NCI-H1105 treated with DMSO at 0.1 percent for 48 hours (cell line): ENCODE measurements at places on chromosomes 12 and 14.

- no peak for DNase-seq
These were observed 57.6 kb downstream of the PRKAB1 start for GRCh38 chr12:119725523-119725922.

- no peak for DNase-seq
These were observed 41.1 kb downstream of the ACSM4 start for GRCh38 chr12:7344833-7345606.

DNA sequence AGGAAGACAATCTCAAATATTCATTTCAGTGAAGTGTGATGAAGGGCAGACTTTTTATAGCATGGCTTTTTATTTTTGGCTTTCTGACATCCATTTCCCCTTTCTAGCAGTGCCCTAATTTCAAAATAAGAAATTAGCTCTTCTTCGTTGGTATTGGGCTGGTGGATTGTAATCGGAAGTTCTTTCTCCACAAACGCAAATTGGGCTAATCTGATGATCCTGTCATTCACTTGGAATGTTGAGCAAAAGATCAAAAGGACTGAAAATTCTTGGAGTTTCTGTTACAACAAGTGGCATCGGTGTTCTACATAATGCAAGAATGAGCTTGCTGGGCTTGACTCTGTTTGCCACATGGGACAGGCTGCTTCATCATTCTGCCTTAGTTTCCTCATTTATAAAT, 1182.8 kb downstream of the FLRT2 start:
- DNase-seq: no peak

GRCh38 chr14:49975799-49976198, 82.9 kb downstream of the ARF6 start:
- no peak for DNase-seq

DNA sequence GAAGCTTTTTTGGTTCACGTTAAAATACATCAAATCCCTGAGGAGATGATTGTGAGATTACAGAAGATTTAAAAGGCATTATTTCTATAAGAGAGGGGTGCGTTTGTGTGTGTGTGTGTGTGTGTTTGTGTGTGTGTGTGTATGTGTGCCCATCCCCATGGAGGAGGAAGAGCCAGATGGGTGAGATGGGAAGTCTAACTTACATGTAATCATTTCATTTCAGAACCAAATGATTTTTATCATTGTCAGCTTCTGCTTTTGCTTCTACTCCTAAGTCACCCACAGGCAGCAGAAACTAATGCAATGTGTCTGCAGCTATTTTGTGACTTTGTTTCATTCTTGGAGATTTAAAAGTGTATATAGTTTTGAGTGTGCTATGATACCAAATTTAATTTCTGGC, 68.7 kb downstream of the SLC4A8 start:
- DNase-seq: no peak
